ENCODE measurements at places on chromosomes 6 and 20. TPM values are rescaled to one million over a fixed set of nuclear protein-coding genes. Genes with fewer than 3 reads are reported as not detected.
A peak's percentile ranks its signal among the peaks of the same experiment; 100 is the strongest.

- peak; percentile 46 for DNase-seq
Measured at GRCh38 chr6:73579851-73580246, 59.0 kb upstream of the EEF1A1 start.

DNA sequence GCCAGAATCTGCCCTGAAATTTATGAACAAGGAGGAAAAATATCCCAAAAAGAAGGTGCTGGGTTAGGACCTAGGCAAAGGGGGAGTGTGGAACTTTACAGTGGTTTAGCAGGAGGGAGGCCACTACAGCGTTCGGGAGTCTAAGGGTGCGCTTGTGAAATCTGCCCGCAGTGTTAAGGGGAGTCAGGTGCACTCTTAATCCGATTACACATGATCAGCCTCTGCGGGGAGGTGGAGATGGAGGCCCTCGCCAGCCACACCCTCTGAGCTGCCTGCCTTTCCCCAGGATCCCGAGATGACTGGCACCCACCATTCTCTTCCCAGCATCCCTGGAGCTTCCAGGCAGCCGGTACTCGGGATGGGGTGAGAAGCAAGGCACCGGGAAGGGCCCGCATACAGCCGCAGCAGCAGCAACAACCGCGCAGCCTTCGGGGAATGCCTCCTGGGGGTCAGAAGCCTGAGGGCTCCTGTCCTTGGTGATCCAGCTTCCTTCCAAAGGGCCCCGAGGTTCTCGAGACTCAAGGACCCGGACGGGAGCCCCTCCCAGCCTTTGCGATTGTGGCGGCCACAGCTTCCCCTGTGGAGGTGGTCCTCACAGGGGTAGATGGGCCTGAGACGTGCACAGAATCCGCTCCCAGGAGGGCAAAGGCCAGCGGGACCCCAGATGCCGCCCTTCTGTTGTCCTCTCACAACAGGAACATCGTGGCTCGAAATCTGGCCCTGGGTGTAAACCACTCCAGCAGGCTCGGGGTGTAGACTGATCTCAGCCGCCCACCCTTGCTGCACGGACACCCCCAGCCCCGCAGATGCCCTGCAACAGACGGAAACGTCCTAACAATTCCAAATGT, 57.3 kb upstream of the CST7 start:
- no peak for DNase-seq

- no peak for DNase-seq
Measured at GRCh38 chr6:121302882-121303281, 31.4 kb downstream of the TBC1D32 start.

- no peak for DNase-seq
Measured at GRCh38 chr6:134437376-134437775, 119.5 kb upstream of the SGK1 start.

- DNase-seq = no peak
Measured at GRCh38 chr6:3534599-3534998, 77.7 kb upstream of the SLC22A23 start.

GRCh38 chr6:149963462-149964307, at the start of gene ULBP1:
Gene ULBP1 (plus strand): TSS chr6:149963943. CDS start chr6:149964050, 107 bp downstream.
- DNase-seq = peak; percentile 85

DNA sequence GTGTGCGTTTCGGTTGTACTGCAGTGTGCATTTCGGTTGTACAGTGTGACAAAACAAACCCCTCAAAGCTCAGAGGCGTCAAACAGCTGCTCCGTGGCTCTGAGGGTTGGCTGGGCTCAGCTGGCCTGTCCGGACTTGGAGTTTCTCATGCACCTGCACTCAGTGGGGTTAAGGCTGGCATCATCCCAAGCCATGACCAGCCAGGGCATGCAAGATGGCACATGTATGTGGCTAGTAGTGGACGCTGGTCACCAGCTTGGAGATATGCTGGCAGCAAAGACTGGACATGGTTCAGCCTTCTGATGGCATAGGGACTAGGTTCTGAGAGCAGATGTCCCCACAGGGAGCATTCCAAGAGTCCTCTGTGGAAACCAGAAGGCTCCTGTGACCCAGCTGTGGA, 187.2 kb downstream of the CDH4 start:
- DNase-seq = no peak

GRCh38 chr6:140601021-140601808, 1226.8 kb upstream of the CITED2 start:
- DNase-seq = no peak

- no peak for DNase-seq
Measured at GRCh38 chr20:29741894-29742698, 1515.4 kb upstream of the DEFB115 start.

DNA sequence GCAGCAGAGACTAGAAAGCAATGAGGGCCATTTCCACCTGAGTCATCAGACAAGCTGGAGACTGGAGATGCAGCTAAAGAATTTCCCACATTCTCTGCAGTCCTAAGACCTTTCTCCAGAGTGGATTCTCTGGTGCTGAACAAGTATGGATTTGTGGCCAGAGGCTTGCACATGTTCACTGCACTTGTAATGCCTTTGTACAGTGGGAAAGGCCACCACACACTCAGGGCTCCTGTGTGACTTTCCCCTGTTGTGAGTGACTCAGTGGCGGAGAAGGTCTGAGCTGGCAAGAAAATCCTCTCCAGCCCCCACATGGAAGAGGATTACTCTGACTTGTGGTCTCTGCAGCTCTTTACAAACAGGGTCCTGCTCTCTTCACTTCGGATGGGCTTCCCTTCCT, 192.3 kb downstream of the C6orf118 start:
- no peak for DNase-seq

GRCh38 chr6:144712541-144712940, 427.4 kb downstream of the UTRN start:
- DNase-seq = no peak

DNA sequence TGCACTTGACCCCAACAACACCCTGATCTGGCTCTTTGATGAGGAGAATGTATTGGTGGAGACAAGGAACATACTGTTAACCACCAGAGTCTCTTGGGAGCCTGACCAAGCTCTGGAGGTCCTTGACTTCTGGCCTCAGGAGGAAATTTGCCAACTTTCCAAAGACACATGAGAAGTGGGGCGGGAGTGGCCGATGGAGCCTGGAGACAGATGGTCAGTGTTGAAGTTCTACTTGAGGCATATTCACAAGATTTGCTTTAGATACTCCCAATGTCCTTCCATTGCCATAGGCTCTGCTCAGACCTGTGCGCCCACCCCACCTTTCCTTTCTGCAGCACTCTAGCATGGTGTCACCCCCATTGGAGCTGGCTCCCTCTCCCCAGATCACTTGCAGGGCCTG, 241.0 kb downstream of the SLC24A3 start:
- no peak for DNase-seq

DNA sequence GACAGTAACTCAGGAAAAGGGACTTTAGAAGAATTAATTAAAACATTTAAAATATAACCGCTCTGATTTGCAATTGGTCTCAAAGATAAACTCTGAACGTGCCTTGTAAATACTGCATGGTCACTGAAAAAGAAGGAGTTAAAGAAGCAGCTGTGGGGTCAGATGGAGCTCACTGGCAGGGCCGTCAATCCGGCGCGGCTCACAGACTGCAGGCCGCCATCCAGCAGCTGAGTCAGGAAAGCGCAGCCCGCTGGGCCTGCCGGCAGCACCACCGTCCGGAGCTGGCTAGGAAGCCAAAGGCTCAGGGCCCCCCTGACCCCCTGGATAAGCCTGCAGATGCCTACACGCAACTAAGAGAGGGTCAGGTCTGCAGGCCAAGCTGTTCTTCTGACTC, 54.2 kb upstream of the FRMD1 start:
- no peak for DNase-seq

DNA sequence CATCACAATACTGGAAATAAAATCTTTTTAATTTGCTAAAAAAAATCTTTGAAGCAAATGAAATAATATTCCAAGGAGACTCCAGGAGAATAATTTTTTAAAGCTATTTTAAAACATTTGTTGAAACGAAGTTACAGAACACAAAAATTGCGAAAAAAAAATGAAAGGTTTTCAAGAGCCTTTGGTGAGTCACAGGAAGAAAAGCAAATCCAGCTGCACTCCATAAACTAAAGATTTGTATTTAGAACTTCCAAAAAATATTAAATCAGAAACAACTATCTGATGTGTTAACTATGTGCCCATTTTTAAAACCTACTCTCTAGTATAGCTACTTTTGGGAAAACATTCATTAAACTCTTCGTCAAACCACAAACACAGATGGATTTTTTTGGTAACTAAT, 23.6 kb downstream of the PDSS2 start:
- no peak for DNase-seq

DNA sequence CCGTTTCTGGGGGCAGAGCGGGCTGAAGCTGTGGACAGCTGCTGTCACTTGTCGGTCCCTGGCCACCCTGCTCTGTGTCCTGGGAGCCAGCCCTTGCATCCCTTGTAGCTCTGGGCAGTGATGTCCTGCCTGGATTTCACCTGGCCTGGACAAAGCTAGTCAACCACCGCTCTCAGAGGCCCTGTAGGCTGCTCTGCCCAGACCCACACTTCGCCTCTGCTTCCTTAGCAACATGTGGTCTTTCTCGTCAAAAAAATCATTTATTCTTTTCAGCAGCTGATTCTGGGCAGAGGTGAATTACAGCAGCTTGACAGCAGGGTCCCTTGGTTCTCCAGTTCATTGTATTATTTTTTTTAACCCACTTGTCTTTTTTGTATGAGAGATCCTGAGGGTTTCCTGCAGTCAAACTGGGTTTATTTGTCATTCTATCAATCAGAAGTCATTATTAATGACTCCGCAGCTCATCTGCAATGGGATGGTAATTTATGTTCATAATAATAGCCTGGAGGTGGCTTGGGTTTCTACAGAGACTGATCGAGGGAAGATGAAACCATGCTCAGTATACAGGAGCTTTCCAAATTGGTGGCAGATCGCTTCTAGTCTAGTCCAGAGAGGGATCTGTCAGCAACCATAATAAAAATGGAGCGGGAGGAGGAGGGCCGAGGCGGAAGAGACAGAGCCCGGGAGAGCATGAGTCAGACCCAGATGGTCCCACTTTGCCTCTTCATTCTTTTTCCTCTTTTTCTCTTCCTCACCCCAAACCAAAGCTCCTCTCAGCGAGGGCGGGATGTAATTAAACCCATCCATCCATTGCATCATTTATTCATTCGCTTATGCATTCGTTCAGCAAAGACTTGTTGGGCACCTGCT, 22.4 kb downstream of the EDN3 start:
- DNase-seq = no peak

- DNase-seq = no peak
Measured at GRCh38 chr6:17525637-17526036, 74.5 kb upstream of the FAM8A1 start.

DNA sequence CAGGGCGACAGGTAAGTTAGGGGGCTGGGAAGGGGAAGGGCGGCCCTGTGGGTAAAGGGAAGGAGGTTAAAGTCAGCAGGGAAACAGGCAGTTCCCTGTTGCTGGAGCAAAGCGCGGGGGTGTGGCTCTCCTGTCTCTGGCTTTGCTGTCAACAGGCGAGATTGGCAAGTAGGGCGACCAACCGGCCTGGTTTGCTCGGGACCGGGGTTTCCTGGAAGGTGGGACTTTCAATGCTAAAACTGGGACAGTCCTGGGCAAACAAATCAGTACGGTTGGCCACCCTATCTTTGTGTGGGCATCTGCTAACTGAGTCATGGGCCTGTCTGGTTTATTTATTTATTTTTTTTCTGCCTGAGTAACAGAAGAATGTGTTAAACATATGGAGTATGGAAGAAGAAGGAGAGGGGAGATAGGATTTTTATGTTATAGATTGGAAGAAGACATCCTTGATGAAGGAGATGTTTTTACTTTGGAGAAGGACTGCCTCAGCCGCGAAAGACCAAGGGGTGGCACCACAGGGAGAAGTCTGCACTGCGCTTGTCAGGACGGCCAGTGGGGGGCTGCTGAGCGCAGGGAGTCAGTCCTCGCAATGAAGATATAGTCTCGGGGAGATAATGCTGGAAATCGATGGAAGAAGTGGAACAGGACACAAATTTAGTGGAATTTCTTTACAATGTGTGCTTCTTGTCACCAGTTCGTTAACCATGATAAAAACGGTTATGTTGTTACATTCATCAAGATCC, 43.4 kb upstream of the ESR1 start:
- peak; percentile 23 for DNase-seq

GRCh38 chr6:79238919-79239318, 4.4 kb upstream of the HMGN3 start:
- no peak for DNase-seq

GRCh38 chr20:62297449-62298227, 5.2 kb upstream of the ADRM1 start:
- no peak for DNase-seq

- no peak for DNase-seq
Measured at GRCh38 chr6:111447051-111447450, 36.0 kb downstream of the REV3L start.

GRCh38 chr6:138264372-138264880, 46.1 kb upstream of the PBOV1 start:
- DNase-seq = no peak

DNA sequence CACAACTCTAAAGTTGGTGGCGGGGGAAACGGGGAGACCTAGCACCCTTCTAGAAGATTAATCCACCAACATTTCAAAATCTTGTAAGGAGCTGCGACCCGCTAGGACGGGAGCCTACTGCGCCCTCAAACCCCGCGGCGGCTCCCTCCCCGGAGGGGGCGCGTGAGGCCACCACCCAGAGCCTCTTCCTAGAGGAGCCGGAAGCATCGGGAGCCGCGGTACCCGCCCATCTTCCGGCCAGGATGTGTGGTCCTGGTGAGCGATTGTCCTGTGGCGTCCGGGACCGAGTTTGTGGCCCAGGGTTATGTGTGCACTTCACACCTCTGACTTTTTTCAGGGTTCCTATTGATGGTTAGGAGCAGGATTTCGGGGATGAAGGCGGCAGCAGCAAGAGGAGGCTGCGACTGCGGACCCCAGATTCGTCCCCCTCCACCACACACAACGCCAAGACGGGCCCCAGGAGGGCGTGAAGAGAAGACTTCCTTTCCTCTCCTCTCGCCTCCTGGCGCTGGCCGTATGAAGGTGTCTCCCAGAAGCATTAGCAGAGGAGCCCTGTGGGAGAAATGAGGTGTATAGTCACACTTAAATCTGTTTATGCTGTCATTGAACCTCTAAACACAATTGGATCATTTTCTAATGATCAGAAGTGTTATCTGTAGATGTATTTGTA, 10.7 kb downstream of the ZNF165 start:
- DNase-seq = no peak

DNA sequence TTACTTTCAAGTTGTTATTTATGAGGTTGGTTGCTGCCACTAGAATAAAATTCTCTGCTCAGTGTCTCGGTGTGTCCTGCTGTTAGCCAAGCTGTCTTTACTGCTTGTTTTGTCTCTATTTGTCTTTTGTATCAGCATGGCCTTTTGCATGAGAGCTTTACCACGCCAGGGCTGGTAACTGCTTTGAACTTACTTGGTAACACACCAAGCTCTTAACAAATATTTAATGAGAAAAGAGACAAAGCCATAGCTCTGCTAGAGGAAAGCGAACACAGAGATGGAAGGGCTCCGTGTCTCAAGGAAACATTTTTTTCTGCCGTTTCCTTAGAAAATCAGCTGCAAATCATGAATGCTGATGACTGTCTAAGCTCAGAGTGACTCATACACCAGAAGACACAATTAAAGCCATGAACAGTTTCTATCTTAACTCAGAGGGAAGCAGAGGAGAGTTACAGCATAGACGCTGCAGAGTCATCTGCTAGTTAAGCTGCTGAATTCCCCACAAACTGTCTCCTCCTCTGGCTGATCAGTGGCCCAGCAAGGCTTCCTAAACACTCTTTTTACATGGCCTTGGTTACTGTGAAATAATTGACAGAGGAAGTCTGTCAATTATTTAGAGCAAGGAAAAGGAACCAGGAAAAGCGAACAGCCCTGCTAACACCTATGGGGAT, 44.8 kb downstream of the AGPAT4 start:
- peak; percentile 92 for DNase-seq

Gene BPIFB2
- total RNA-seq = not detected

Gene APCDD1L
- not detected for total RNA-seq

Gene GNAS
- total RNA-seq = 603 TPM

Gene HLA-DQA1
- not detected for total RNA-seq

Gene ANKRD66
- not detected for total RNA-seq

Gene PTCRA
- not detected for total RNA-seq

Gene LAMA5
- total RNA-seq = 21.6 TPM

Gene FRK
- 0.14 TPM for total RNA-seq

Gene LPA
- total RNA-seq = not detected

Data from G401 (cell line).